Frontal cortex (tissue), 4 donors: ENCODE measurements at places on chromosomes 2 and 18.

- DNase-seq, result no peak
Measured at GRCh38 chr2:152513681-152514080, 178.7 kb downstream of the FMNL2 start.

DNA sequence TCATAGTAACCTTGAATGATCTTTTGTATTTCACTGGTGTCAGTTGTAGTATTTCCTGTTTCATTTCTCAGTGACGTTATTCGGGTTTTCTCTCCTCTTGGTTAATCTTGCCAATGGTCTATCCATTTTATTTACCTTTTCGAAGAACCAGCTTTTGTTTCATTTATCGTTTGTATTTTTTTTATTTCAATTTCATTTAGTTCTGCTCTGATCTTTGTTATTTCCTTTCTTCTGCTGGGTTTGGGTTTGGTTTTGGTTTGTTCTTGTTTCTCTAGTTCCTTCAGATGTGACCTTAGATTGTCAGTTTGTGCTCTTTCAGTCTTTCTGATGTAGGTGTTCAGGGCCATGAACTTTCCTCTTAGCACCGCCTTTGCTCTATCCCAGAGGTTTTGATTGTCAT lies 36.7 kb downstream of the SP140 start:
- DNase-seq, result no peak

DNA sequence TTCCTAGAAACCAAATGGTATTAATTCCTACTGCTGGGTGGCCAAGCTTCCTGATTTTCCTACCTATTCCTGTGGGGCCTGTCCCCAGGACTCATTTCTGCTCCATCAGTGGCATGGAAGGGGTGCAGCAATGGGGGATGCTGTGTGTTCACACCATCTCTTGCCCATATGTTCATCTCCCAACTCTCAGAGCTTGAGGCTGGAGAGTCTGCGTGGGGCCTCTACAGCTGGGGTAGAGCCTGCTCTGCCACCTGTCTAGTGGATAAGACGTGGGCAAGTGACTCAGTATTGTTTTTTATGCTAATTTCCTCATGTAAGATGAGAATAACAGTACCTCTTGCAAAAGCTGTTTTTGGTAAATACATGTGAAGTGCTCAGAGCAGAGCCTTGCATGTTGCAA lies 149.8 kb downstream of the ACTR3 start:
- peak; percentile 4 for DNase-seq

DNA sequence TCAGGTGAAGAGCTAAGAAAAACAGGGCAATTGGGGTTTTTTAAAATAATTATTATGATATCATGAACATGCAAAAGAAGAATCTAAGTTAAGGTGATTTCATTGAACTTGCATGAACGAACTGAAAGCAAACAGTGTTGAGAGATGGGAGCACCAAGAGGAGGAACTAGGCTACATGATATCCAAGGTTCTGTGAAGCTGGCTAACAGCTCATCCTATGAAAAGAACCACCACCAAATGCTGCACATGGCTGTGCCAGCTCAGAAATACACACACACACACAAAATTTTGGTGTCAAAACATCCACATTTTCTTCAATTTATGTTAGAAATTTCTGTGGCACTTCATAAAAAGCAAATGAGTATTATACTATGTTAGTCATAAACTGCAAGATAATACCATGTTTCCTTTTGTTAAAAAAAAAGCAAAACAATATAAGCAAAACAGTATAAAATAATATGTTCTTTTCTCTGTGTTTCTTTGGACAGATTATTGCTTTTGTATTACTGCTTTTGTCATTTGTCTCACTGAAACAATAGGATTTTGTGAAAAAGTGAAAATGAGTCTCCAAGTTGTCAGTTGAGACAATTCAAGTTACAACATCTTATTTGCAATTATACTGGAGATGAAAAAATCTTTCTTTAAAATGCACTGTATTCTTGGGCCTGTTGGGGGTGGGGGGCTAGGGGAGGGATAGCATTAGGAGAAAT lies 12.6 kb upstream of the TTC32 start:
- DNase-seq, result no peak

GRCh38 chr2:138424436-138425140 lies 77.0 kb upstream of the SPOPL start:
- no peak for DNase-seq

DNA sequence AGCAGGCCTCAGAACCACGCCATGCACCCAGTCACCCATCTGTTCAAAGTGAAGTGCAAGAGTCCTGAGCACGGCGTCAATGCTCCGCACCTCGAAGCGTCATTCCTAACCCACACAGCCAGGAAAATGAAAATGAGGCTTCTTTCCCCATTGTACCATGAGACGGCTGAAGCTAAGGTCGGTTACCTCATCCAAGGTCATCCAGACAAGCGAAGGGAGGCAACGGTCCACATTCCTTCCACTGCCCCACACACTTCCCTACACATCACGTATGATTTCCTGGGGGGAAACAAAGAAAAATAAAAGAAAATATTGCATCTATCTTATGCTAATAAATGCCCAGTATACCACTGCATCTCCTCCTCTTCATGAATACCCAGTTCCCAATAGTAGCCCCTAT lies 113.5 kb upstream of the RAB6C start:
- no peak for DNase-seq

DNA sequence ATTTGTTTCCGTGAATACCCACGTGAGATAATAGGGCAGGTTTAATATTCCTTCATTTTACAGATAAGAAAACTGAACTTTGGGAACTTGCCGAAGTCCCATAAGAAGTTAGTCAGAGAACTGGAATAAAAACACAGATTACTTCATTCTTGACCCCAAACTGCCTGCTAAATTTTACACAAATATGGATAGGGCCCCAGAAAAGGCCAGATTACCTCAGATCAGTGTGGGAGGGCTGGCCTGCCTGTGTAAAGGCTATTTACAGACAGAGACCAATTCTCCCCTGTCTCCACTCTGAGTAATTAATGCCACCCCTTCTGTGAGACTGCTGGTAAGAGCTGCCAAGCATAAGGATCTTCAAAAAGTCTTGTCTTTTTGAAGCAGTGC lies 139.2 kb downstream of the MGAT5 start:
- DNase-seq, result no peak
